Right hindlimb (tissue), 1 donor: ENCODE measurements at places on chromosomes 4 and X.

DNA sequence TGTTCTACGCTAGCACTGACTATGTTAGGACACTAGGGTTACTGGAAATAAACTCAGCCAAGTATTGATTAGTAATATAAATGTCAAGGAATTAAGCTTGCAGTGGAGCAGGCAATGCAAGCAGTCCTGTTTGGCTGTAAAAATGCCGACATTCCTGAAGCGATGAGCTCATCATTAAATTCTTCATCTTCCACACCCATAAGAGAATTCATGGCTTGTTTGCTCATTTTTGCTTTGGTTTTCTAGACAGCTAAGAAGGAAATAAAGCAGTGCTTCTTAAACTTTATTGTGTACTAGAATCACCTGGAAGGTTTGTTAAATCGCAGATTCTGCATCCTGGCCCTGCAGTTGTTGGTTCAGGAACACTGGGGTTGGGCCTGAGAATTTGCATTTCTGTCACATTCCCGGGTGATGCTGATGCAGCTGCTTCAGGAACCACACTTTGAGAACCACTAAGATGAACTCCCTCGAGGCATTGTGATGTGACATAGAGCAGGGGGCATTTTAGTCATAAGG is 17.8 kb downstream of the ANXA3 start:
- DNase-seq = peak; percentile 24

GRCh38 chrX:150202641-150203247 is 160.4 kb upstream of the MAMLD1 start:
- DNase-seq = no peak

DNA sequence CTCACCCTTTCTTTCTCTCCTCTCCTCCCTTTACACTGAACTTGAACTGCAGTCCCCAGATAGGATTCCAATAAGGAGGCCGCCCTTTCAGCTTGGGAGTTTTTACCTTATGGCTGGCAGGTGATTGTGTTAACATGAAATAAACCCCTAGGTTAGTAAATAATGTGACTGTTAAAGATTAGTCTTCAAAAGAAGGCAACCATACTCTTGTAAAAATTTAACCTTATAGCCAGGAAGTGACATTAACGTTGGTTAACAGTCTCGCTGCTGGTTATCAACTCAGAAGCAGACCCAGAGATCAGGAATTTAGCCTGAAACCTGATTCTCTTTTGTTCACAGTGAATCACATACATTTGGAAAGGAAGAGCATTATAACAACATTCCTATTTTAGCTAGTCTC is 15.2 kb downstream of the FHDC1 start:
- no peak for DNase-seq

DNA sequence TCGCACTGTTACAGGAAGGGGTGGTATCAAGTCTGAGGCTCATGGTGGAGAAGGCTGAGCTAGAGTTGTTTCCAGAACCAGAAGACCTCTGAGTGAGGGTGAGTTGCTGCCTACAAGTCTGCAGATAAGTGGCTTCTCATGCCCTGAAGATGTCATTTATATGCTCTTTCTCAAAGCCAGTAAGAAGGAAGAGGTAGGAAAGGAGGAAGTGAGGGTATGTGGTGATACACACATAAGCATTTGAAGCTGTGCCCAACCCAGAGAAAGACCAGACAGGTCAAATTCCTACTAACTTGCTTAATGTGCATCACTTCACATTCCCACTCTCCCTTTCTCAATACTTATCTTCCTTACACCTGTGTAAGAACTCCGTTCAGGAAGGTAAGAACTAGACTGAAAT is at the start of gene PPBP:
TSS of gene PPBP (minus strand) at position 130 of the 400 bp plus-strand sequence. CDS start at position 43, 87 bp downstream.
- no peak for DNase-seq

DNA sequence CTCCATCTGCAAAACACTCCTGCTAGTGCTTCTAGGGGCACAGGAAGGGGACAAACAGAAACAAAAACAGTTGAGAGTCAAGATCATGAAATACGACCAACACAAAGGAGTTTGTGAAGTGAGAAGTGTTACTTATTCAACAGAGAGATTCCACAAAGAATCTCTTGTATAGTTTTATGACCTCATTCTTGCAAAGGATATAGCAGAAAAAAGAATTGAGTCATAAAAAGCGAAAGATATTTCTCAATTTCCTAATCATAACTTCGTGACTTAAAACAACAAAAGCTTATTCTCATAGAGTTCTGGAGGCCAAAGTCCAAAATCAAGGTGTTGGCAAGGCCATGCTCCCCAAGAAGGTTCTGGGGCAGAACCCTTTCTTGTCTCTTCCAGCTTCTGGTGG is 40.7 kb downstream of the TIGD4 start:
- no peak for DNase-seq

- no peak for DNase-seq
Measured at GRCh38 chr4:3809028-3809427, 42.8 kb downstream of the ADRA2C start.

- DNase-seq = no peak
Measured at GRCh38 chrX:39327705-39328104, 526.4 kb downstream of the MID1IP1 start.

DNA sequence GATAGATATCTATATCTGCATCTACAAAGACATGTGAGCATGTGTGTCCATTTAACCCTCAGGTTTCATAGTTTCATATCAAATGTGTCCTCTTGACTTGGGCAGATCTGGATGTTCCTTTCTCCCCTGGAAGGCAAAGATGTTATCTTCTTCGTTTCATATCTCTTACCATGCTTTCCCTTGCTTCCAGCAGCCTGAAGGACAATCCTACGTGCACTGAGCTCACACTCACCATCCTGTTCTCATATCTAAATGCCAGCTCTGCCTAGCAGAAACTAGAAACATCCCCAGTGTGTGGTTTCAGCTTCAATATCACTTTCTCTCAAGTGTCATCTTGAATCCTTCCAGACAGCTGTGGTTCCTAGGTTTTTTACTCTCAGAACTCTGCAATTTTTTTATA is 66.2 kb downstream of the ZAR1 start:
- no peak for DNase-seq

- no peak for DNase-seq
Measured at GRCh38 chrX:71454222-71454621, 78.7 kb upstream of the OGT start.

DNA sequence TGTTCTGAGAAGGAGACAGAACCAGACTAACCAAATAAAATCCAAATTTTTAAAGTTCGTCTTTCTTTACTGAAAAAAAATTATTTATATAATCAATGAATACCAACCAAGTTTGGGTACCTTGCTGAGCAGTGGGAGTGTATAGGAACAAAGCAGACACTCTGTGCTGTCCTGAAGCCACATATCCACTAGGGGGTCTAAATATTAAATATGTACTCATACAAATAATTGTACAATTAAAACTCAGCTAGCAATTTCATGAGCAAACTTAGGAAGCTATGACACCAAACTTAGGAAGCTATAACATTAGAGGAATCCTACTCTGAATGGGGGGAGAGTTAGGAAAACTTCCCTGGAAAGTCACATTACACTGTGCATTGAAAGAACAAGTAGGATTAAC is 582.0 kb upstream of the EPHA5 start:
- no peak for DNase-seq

GRCh38 chr4:133668061-133668851 is 519.2 kb downstream of the PCDH10 start:
- DNase-seq = no peak

GRCh38 chrX:1555370-1555769 is 18.4 kb upstream of the P2RY8 start:
- no peak for DNase-seq

DNA sequence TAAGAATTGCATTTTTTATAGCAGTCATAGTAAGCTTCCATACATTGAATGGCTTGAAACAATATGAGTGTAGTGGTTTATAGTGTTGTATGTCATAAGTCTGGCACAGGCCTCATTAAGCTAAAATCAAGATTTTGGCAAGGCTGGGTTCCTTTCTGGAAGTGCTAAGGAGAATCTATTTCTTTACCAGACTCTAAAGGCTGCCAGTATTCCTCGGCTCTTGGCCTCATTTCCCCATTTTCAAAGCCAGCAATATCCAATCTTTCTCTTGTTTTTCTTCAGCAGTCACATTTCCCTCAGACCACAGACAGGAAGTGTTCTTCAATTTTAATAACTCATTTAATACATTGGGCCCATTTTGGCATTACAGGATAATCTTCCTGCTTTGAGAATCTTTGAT is 1155.5 kb upstream of the PABPC4L start:
- DNase-seq = no peak

DNA sequence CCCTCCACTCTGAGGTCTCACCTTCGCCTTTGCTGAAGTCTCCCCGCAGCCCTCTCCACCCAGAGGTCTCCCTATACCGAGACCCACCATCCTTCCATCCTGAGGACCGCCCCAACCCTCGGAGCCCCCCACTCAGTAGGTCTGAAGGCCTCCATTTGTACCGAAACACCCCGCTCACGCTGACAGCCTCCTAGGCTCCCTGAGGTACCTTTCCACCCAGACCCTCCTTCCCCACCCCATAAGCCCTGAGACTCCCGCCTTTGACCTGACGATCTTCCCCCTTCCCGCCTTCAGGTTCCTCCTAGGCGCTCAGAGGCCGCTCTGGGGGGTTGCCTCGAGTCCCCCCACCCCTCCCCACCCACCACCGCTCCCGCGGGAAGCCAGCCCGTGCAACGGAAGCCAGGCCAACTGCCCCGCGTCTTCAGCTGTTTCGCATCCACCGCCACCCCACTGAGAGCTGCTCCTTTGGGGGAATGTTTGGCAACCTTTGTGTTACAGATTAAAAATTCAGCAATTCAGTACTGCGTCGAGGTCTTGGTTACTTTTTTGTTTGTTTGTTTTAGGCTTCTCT is 5.0 kb downstream of the SOD3 start:
- DNase-seq = peak; percentile 36

- DNase-seq = peak; percentile 28
Measured at GRCh38 chrX:14673764-14674163, 144.4 kb downstream of the GLRA2 start.

DNA sequence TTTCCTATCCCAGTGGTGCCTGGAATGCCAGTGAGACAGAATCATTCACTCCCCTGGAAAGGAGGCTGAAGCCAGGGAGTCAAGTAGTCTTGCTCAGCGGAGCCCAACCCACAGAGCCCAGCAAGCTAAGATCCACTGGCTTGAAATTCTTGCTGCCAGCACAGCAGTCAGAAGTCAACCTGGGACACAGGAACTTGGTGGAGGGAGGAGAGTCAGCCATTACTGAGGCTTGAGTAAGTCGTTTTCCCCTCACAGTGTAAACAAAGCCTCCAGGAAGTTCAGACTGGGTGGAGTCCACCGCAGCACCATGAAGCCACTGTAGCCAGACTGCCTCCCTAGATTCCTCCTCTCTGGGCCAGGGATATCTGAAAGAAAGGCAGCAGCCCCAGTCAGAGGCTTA is 283.2 kb upstream of the CPEB2 start:
- no peak for DNase-seq

DNA sequence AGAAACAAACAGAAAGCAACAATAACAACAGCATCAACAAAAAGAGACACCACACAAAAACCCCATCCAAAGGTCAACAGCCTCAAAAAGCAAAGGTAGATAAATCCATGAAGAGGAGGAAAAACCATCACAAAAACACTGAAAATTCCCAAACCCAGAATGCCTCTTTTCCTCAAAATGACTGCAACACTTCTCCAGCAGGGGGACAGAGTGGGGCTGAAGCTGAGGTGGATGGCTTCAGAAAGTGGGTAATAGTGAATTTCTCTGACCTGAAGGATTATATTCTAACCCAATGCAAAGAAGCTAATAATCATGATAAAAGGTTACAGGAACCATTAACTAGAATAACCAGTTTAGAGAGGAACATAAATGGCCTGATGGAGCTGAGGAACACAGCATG is 888.2 kb downstream of the RAB28 start:
- no peak for DNase-seq

GRCh38 chr4:42454755-42455420 is 57.6 kb downstream of the SHISA3 start:
- DNase-seq = no peak

- DNase-seq = no peak
Measured at GRCh38 chr4:77201343-77201742, 44.3 kb downstream of the CCNG2 start.

DNA sequence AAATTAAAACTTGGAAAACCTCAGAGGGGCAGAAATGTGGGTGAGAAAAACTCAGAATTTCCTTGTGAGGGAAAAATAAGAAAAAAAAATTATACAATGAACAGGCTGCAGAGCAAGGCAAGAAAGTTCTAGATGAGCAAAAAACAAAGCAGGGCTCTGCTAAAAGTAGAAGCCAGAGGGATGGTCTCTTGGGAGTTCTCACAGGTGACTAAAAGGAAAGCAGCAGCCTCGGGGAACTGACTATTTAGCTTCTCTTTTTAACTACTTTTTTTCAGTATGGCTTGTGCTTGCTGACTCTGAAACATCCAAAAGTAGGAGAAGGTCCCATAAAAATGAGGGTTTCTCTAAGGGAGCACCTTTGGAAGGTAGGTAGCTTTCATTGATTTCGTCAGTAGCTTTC is 36.4 kb downstream of the PCDH19 start:
- no peak for DNase-seq
